ENCODE measurements at places on chromosomes 3 and 15.

GRCh38 chr15:53512029-53512428 is 247.4 kb downstream of the WDR72 start:
- DNase-seq: no peak

DNA sequence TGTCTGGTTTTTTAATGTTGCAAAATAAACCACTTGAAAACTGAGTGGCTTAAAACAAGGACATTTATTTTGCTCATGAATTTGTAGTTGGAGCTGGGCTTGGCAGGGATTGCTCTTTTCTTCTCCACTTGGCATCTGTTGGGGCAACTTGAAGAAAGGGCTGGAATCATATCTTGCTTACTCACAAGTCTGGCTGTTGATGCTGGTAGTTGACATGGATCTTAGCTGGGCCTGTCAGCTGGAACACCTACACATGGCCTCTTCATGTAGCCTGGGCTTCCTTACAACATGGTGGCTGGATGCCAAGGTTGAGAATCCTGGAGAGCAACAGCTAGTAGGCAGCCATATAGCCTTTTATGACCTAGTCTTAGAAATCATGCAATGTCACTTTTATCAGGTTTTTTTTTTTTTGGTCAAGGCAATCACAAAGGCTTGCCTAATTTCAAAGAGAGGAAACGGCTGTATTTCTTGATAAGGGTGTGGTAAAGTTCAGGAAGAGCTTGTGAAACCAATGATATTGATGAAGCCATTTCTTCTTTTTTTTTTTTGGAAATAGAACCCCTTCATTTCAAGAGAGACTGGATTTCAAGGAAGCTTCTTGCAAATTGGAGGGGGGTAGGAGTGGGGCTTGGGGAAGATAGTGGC is 262.1 kb downstream of the IL20RB start:
- DNase-seq: no peak

DNA sequence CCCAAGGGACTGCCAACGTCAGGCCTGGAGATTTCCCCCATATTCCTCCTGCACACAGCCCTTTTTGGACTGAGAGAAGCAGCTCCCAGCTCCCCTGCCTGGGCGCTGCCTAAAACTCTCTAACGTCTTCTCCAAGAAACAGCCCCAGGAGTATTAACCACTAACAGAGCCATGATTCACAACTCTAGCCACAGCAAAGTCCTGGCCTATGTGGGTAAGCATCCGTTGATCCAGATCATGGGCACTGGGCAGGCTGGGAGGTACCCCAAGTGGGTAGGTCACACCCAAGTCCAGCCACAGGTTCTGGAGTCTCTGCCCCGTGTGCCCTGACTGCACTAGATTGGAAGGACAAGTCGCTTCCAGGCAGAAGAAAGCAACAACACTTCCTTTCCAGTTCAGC is 31.9 kb downstream of the NBEAL2 start:
- peak; percentile 60 for DNase-seq

GRCh38 chr15:98178861-98179260 is 218.4 kb downstream of the ARRDC4 start:
- DNase-seq: no peak

DNA sequence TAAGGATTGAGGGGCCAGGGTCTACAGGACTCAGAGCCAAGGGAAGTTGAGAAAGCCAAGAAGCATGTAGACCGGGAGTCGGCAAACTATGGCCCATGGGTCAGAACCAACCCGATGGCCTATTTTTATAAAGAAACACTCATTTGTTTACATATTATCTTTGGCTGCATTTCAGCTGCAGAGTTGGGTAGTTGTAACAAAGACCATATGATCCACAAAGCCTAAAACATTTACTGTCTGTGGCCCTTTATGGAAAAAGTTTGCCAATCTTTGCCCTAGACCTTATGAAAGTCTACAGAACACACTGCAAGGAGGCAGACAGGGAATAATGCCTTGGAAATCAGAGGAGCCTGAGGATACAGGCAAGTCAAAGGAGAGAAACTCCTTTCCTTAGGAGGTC is 63.2 kb upstream of the MNS1 start:
- DNase-seq: no peak

- DNase-seq: no peak
Observed at GRCh38 chr15:43199945-43200488, 14.8 kb downstream of the CCNDBP1 start.

DNA sequence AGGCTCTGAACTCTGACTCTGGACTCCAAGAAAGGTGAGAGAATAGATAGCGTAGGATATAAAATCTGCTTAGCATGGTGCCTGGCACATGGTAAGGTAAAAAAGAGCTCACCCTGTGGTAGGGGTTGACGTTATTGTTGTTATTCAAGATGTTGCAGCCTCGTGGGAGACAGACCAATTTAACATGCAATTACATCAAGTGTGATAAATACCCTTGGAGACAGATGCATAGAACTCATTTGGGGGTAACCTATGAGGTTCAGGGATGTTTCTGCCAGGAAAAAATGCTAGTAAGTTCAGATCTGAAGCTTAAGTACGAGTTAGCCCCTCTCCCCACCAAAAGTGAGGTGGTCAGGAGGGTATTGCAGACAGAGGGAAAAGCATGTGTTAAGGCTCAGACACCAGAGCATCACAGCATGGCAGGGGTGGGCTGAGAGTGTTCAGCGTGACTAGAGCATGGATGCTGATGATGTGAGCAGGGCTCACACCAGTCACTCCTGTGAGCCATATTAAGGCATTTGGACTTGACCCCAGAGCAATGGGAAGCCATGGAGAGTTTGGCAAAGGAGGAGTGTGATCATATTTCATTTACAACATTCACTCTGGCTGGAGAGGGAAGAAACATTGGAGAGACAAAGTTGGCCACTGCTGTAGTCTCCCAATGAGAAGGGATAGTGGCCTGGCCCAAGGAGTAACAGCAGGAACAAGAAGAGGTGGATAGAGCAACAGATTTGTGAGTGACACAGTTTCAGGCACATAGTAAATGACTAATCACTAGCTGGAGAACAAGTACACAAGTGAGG is 181.0 kb downstream of the UACA start:
- no peak for DNase-seq

All from aorta (tissue), 5 donors.